EH (cell line): ENCODE measurements at places on chromosomes 7 and 10.

DNA sequence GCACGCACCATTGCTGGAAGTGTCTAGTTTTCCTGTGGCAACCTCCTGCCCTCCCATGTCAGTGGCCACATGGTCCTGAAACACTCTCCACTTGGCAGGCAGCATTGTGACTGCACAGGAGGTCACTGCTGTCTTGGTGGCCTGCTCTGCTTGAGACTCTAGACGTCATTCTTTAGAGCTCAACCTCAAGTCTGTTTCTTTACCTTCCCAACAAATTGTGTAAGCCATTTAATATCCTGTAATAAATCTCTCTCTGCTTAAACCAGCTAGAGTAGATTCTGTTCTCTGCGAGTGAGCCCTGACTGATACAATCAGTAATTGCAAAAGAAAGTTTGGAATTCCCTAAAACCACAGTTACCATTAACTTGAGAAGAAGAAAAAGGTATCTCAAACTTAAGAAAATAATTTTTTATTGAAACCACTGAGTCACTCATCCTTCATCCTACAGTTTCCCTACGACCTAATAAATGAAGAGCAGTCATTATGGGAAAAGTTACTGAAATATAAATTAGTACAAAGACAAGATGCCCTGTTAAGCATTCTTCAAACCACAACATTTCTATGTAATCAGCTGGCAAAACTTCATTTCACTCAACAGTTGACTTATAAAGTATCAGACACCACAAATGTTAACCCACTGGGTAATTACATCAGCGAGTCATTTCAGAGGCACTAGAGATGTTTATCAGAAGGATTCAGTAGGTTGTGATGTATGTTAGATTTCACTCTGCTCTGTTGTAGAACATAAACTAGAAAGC lies 18.0 kb downstream of the SLC25A13 start:
- DNase-seq, result peak; percentile 92

DNA sequence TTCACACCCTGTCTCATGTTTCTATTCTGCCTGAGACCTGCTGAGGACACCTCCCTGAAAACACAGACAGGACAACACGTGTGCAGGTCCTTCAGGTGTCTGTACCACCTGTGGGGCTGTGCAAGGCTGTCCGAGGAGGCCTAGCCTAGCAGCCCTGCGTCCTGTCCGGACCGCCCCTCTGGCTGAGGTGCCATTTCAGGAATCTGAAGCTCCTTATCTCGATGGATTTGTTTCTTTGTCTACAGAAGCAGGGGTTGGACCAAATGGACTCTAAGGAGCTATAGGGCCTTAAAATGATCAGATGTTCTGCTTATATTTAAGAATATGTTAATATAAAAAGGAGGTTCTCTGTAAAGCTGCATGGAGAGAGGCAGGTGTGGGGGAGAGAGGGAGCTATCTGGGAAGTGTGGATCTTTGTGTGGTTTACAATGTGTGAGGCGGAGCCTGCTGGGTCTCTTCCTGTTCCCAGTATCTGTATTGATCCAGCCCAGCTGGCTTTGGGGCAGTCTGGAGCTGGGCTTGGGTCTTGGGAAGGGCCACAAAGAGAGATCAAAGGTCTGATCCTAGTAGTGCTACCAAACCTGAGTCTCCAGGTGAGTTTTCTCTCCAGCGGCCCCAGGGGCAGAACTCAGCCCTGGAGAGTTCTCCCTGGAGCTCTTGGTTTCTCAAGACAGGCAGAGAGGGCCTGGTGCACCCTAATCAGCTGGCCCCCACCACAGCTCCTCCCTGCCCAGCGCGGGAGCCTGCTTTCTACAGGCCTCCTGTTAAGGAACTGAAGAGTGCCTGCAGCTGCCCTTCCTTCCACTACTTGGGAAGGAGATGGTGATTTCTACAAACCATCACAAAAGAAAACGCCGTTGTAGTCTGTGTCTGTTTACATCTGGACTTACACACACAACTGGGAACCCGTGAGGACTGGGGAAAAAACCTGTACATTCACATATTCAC lies 3.4 kb upstream of the MNX1 start:
- no peak for DNase-seq

DNA sequence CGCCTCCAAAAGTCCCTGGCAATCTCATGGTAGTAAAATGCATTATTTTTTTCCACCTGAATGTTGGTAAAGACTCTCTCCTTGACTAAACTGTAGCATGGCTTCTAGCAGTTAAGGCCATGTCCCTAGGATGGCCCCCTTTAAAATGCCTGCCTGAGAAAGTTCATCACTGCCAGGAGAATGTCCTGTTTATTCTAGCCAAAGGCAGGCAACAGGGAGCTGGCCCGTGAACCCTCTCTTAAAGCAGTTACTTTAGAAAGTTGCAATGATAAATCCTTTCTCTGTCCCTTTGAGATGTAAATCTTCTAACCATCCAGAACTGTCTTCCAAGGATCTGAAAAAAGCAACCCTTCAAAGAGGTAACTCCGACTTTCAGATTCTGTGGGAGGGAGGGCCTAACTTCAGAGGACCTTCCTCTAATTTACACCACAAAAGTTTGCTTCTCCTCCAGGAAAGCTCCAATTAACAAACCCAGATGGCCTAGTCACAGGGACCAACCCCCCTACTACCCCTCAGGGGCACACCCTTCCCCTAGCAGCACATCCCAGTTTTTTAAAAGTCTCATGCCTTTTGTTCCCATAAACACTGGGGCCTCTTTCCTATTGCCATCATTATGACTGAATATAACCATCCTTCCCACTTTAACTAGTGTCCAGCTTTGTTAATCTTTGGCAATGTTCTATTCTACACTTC lies 5.5 kb downstream of the DNTT start:
- DNase-seq, result no peak

DNA sequence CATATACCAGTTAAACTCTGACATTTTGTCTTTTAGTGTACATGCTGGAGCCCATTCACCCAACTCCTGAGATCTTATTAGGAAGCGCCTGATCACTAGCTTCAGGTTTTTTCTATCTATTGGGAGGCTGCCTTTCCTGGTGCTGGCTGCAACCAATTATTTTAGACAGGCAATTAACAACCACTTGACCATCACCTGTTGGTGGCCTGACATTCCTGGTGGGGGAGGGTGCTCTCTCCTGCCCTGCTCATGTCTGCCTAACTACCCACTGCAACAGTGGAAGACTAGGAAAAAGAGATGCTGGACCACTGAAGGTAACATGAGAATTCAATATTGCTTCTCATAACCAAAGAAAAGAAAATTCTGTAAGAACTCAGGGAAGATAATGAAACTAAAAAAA lies 190.3 kb upstream of the GRM3 start:
- DNase-seq, result no peak

DNA sequence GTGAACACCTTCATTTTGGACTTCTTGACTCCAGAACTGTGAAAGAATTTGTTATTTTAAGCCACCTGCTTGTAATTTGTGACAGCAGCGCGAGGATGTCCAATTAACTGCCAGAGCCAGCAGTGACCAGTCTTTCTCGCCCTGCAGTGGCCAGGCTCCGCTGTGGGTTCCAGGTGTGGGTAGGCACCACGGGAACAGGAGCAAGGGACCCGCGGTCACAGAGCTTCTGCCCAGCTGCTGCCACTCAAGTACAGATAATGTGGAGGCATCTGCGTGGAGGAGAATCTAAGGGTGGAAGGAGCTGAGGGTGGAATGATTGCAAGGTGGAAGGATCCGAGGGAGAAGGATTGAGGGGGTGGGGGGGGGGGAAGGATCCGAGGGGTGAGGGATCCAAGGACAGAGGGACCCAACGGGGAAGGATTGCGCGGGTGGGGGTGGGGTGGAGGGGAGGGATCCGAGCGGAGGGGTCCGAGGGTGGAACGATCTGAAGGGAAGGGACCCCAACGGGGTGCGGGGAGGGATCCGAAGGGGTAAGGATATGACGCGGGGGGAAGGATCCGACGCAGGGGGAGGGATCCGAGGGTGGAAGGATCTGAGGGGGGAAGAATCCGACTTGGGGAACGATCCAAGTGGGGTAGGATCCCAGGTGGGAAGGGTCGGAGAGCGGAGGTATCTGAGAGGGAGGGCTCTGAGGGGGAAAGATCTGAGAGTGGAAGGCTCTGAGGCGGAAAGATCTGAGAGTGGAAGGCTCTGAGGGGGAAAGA lies 3.6 kb downstream of the CALY start:
- DNase-seq, result no peak

GRCh38 chr7:135260930-135261721 lies 27.5 kb downstream of the STRA8 start:
- DNase-seq, result no peak

DNA sequence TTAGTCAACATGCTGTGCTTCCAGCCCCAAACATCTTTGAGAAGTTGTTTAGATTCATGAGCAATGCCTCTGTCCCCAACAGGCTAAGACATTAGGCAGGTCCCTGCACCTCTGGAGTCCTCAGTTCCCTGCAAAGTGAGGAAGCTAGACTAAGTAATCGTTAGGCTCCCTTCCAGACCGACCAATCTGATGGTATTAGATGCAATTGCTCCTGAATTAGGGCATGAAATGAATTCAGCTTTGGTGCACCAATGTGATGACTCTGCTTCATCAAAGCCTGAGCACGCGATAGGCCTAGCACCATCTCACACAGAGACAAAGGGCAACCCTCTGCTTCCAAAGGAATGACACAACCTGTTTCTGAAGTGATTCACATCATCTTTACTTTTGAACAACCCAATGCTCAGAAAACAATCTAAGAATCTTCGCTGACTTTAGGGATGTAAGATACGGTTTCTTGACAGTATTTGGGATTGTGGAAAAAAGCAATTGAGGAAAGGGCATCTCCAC lies 723 bp upstream of the TES start:
- DNase-seq, result no peak

- DNase-seq, result no peak
Measured at GRCh38 chr10:75342397-75342796, 59.2 kb downstream of the ZNF503 start.

DNA sequence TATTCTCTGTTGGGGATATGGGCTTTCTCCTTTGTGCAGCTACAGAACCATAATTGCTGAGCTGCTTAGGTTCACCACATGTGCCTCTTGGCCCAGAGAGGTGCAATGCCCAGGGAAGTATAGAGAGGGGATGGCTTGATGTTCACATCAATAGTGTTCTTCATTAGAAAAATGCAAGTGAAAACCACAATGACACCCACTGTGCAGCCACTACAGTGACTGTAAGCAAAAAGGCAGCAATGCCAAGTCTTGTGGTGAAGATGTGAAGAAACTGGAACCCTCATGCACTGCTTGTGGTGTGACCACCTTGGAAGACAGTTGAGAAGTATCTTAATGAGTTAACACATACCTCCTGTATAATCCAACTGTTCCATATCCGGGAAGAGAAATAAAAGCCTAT lies 318.9 kb upstream of the ZMIZ1 start:
- DNase-seq, result no peak

- no peak for DNase-seq
Measured at GRCh38 chr7:133776266-133776665, 350.9 kb upstream of the LRGUK start.

DNA sequence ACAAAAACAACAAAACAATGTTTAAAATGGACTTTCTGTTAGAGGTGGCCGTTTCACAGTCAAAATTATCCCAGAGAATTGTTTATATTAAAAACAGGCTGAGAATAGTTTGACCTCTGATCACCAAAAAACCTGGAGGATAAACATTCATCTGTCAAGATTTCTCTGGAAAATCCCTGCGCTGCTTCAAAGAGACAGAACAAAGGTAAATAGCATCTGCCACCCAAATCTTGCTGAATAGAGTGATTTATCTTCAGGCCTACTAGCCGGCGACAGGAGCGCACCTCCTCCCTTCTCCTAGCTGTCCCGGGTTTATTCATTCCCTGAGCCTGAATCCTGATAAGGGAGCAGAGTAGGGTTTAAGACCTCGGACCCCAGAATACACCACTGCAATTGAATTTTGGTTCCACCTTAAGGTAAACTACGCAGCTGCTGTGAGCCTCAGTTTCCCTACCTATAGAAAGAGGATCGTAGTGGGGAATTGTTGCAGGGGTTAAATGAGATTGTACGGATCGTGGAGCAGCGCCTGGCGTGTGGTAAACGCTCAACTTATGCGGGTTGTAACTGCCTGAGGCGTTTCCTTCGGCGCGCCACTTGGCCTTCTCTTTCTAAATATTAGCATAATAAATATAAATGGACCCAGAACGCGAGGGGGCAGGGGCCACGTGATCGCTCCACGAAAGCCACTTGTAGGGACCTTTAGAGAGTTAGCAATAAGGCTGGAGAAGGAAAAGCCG lies 498 bp upstream of the ST7 start:
- DNase-seq, result peak; percentile 59

DNA sequence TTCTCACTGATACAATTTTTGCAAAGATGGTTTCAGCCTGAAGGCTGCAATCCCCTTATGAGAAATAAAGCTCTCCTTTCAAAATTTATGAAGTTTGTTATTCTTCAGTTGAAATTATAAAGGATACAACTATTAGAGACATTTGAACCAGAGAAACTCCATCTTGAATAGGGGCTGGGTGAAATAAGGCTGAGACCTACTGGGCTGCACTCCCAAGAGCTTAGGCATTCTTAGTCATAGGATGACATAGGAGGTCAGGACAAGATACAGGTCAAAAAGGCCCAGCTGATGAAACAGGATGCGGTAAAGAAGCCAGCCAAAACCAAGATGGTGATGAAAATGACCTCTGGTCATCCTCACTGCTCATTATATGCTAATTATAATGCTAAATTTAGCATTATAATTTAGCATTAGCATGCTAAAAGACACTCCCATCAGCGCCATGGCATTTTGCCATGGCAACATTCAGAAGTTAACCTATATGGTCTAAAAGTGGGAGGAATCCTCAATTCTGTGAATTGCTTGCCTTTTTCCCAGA lies 22.4 kb upstream of the IFIT1B start:
- DNase-seq, result peak; percentile 95

DNA sequence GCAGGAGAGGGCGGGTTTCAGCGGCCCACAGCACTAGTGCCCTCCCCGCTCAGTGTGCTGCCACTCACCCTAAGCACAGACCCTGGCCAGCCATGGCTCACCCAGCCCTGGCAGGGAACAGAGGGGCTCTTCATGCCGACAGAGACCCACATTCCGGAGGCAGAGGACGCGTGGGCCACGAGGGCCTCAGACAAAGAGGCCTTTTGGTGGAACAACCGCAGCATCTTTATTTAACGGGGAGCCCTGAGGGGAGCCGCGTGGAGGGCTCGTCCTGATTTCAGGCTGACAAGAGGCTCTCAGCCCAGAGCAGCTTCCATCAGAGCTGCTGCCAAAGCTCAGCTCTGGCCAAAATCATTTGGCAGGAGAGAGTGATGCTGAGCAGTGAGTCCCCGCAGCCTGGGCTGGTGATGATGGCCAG lies 127.8 kb downstream of the SH3PXD2A start:
- DNase-seq, result no peak

DNA sequence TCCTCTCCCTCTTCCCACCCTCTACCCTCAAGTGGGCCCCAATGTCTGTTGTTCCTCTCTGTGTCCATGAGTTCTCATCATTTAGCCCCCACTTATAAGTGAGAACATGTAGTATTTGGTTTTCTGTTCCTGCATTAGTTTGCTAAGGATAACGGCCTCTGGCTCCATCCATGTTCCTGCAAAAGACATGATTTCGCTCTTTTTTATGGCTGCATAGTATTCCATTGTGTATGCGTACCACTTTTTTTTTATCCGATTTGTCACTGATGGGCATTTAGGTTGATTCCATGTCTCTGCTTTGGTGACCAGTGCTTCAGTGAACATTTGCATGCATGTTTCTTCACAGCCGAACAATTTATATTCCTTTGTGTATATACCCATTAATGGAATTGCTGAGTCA lies 51.7 kb upstream of the ATP6V0A4 start:
- DNase-seq, result no peak

GRCh38 chr7:8228766-8229674 lies 32.9 kb downstream of the ICA1 start:
- DNase-seq, result no peak

GRCh38 chr7:84145892-84146291 lies 48.7 kb downstream of the SEMA3A start:
- DNase-seq, result no peak

- DNase-seq, result peak; percentile 77
Measured at GRCh38 chr10:49569031-49569631, 30.2 kb upstream of the ERCC6 start.
